ENCODE measurements at places on chromosomes 2 and 18. TPM values are rescaled to one million over a fixed set of nuclear protein-coding genes. Genes with fewer than 3 reads are reported as not detected.

The SERPINB13 gene
- not detected for total RNA-seq

DNA sequence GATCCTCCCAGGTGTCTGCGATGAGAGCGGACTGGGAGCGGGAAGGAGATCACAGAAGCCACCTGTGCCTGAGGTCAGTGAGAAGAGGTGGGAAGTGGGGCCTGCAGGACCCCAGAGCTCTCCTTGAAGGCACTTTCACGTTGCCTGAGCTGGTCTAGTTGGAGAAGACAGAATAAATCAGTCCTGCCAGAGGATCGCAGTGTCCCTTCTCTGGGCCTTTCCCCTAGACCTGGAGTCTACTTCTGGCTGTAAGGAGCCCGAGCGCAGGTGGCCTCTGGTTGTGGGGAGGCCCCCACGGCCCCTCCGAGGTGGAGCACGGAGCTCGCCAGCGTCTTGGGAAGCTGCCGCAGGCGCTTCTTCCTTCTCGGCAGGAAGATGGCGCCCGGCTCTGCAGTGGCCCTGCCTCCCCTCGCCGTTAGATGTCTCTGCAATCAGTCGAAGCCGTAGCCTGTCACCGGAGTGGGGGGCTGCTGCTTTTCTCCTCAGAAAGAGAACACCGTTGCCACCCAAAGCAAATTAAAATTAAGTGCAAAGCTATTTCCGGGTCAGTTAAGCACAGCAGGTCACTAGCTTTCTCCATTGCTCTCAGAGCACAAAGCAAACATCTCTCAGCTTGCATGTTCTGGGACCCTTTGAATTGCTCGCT is 212.0 kb upstream of the MYT1L start:
- no peak for DNase-seq

DNA sequence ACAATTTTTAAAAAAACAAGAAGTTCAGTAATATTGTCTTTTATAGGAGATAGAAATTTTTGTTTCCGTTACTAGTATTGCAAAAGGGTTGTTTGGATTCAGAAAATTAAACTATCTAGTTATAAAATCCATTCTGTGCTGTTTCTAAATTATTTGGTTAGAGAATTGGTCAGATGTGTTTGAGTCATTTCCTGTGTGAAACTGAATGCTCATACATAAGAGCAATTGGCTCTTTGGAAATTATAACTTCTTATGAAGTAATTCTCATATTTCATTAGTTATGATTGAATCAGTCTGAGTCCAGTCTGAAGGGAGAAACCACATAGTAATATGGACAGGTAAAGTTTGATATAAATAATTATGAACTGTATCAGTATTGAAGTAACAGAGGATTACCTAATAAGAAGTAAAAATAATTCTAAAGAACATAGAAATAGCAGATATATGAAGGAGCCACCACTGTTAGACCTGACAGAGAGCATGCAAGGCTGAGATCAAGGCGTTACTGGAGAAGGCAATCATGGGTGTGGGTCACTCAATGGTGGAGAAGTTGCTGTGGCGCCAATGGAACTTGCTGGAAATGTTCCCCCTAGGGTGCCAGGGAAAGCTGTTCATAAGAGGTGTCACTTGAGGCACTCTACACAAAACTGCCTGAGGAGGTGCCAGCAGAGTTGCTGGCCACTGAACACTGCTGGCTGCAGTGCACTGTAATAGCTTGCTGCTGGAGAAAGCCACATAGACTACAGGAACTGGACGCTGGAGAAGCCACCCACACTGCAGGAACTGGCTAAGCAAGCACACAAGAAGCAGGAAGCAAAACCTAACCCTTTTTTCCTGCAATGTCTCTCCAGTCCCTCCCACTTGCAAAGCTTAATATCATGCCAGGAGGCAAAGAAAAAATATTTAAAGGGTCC is 18.0 kb upstream of the FAP start:
- peak; percentile 78 for DNase-seq

The RPIA gene
- 17.5 TPM for total RNA-seq

GRCh38 chr2:96869281-96869821 is 529 bp downstream of the SEMA4C start:
- DNase-seq = peak; percentile 88

DNA sequence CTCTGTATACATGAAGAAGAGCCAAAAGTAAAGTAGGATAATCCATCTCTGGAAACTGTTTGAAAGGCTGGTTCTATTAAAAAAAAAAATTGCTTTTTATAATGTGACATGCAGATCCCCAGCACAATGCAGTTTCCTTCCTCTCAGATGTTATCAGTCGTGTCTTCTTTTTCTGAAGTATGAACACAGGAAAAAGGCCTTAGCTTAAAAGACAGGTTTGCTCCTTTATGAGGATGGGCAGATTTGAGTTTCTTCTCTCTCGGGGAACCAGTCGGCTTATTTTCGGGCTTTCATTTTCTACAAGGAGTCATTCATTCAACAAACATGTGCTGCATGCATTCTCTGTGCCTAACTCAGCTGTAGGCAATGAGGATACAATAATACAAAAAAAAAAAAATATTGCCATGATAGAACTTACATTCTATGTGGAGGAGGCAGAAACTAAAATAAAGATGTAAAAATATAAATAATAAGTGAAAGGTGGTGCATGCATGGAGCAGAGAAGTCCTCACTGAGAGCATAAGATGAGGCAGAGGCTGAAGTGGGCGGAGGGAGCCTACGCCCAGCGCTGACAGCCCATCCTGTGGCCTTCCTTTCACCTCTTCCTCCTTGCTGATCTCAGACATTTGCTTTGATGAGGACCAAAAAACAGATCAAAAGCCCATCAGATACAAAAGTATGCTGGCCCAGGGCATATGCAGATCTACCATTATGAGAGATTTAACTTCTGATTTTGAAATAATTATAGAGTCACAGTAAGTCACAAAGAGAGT is at the start of gene CD226:
Gene CD226 (minus strand): TSS at position 513 of the 773 bp plus-strand sequence. CDS start 467 bp downstream, at position 46.
- DNase-seq = no peak

- no peak for DNase-seq
Measured at GRCh38 chr2:144461308-144461766, 58.6 kb downstream of the ZEB2 start.
